ENCODE measurements at places on chromosomes 6 and 20. TPM values are rescaled to one million over a fixed set of nuclear protein-coding genes. Genes with fewer than 3 reads are reported as not detected.
A peak's percentile ranks its signal among the peaks of the same experiment; 100 is the strongest.

CCN5 gene
- 0.16 TPM for polyA plus RNA-seq

SLC4A11 gene
- polyA plus RNA-seq, result 0.52 TPM

ZNF391 gene
- polyA plus RNA-seq, result 3.8 TPM

ADGB gene
- not detected for polyA plus RNA-seq

ARMC2 gene
- polyA plus RNA-seq, result 4.4 TPM

PTK6 gene
- polyA plus RNA-seq, result 0.08 TPM

FRS3 gene
- polyA plus RNA-seq, result 8.2 TPM

- no peaks in the 10 kb centered on the region for H3K4me1 ChIP-seq
- no peaks in the 10 kb centered on the region for H3K36me3 ChIP-seq
- H3K27ac ChIP-seq, result no peak overlapping the region
- no peaks in the 10 kb centered on the region for H3K27me3 ChIP-seq
Observed at GRCh38 chr6:12275107-12275506, 15.1 kb upstream of the EDN1 start.

DNA sequence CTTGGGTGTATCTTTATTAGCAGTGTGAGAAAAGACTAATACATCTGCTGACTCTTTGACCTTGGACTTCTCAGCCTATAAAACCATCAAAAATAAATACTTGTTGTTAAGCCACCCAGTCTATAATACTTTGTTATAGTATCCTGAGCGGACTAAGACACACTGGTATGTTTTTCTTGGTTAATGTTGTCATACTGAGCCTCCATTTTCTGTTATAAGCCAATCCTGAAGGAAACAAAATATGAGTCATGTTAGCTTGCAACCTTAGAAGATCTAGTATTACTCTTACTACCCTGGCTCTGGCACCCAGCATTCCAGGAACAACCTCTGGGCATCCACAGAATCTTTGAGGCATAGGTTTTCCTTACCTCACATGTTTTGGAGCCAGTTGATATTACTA is 307.2 kb downstream of the FRK start:
- no peak for DNase-seq
- no peaks in the 10 kb centered on the region for H3K36me3 ChIP-seq
- no peaks in the 10 kb centered on the region for H3K27me3 ChIP-seq
- no peak overlapping the region for H3K27ac ChIP-seq
- no peaks in the 10 kb centered on the region for H3K4me1 ChIP-seq

GRCh38 chr6:64505312-64505711 is 869.7 kb downstream of the PHF3 start:
- H3K4me3 ChIP-seq, result no peak overlapping the region
- no peak for DNase-seq
- no peaks in the 10 kb centered on the region for H3K36me3 ChIP-seq
- no peaks in the 10 kb centered on the region for H3K27me3 ChIP-seq
- H3K27ac ChIP-seq, result no peak overlapping the region
- no peaks in the 10 kb centered on the region for H3K4me1 ChIP-seq

DNA sequence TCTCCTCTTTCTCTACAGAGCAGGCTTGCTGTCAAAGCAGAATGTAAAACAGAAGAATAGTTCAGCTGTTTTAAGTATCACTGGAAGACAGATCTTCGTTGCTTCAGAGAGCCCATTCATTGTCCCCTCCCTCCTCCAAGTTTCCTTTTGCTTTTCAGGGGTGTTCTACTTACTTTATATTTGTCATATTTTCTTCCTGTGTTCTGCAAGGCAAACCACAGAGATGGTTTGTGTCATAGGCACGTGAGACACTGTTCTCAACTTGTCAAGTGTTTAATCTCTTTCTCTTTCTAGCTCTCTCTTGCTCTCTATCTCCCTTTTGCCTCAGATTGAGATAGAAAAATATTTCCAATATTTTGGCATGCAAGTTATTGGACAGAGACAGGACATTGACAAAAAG is 228.9 kb upstream of the DEFB112 start:
- no peaks in the 10 kb centered on the region for H3K36me3 ChIP-seq
- no peaks in the 10 kb centered on the region for H3K27me3 ChIP-seq
- no peak overlapping the region for H3K27ac ChIP-seq
- no peak for DNase-seq
- H3K4me1 ChIP-seq, result no peaks in the 10 kb centered on the region

GRCh38 chr6:168101590-168102314 is 22.7 kb upstream of the FRMD1 start:
- H3K27ac ChIP-seq, result no peak overlapping the region
- H3K4me1 ChIP-seq, result peaks cover 14% of the 10 kb centered on the region
- no peaks in the 10 kb centered on the region for H3K36me3 ChIP-seq
- no peak for DNase-seq
- H3K27me3 ChIP-seq, result peaks cover 63% of the 10 kb centered on the region
- no peak overlapping the region for H3K4me3 ChIP-seq

DNA sequence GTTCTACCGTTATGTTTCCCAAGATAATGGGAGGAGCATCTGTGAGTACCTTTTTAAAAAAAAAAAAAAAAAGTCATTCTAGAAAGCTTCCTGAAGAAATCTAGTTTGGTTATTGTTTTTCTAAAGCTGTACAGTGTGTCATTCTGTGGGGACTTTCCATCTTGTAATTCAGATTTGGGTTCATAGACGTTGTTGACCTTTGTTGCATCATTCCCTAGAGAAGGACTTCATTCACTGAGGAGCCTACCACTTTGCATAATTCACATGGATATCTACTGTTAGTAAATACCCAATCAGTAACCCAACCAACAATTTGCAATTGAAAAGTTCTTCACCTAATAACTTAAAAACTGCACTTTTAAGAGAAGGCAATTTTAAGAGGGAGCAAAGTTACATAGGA is 60.1 kb downstream of the RPP40 start:
- peaks cover 16% of the 10 kb centered on the region for H3K4me1 ChIP-seq
- H3K27ac ChIP-seq, result no peak overlapping the region
- peaks cover 32% of the 10 kb centered on the region for H3K36me3 ChIP-seq
- no peaks in the 10 kb centered on the region for H3K27me3 ChIP-seq

- no peak for DNase-seq
- H3K27ac ChIP-seq, result no peak overlapping the region
- H3K36me3 ChIP-seq, result no peaks in the 10 kb centered on the region
- H3K4me3 ChIP-seq, result no peak overlapping the region
Observed at GRCh38 chr6:40196135-40196518, 261.9 kb upstream of the MOCS1 start.

DNA sequence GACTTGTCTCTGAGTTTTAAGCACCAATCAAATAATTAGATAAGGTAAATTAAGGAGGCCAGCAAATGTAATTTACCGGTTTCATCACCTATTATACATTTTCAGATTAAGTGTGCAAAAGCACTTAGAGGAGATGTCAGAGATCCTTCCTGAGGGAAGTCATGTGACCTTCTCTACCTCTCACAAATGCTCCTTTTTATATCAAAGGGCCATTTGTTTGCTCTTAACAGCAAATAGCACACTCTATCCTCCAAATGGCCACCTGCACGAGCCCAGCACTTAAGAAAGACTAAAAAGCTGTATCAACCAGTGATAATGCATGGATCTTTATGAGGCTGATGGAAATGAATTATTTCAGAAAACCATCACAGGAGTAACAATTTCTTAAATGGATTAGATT is 149.4 kb downstream of the ELOVL4 start:
- no peaks in the 10 kb centered on the region for H3K36me3 ChIP-seq
- H3K27ac ChIP-seq, result no peak overlapping the region
- no peaks in the 10 kb centered on the region for H3K4me1 ChIP-seq
- H3K27me3 ChIP-seq, result no peaks in the 10 kb centered on the region
- DNase-seq, result no peak
- no peak overlapping the region for H3K4me3 ChIP-seq

- peak overlapping the region; percentile 90 for H3K4me3 ChIP-seq
- H3K27ac ChIP-seq, result peak overlapping the region; percentile 99
- peaks cover 4% of the 10 kb centered on the region for H3K4me1 ChIP-seq
- H3K27me3 ChIP-seq, result no peaks in the 10 kb centered on the region
- H3K36me3 ChIP-seq, result no peaks in the 10 kb centered on the region
Observed at GRCh38 chr6:157020881-157021343, 243.7 kb downstream of the ARID1B start.

DNA sequence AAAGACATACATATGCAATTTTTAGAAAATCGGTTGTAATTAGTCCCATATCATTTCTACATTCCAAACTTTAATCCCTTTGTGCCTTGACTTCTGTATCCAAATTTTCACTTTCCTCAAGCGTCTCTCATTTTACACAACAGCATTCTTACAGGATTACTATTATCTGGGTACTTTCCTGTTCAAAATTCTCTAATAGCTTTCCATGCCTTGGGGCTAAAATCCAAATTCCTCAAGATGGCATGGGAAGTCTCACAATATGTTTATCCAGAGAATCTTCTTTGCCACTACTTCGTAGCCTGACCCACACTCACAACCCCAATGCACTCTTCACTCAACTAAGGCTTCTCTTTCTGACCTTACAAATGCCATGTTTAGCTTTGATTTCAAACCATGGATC is 125.0 kb downstream of the TBX18 start:
- H3K4me3 ChIP-seq, result no peak overlapping the region
- no peak overlapping the region for H3K27ac ChIP-seq
- no peaks in the 10 kb centered on the region for H3K36me3 ChIP-seq
- no peak for DNase-seq

- H3K27me3 ChIP-seq, result no peaks in the 10 kb centered on the region
- no peak overlapping the region for H3K4me3 ChIP-seq
- no peak for DNase-seq
- no peaks in the 10 kb centered on the region for H3K36me3 ChIP-seq
- H3K4me1 ChIP-seq, result peaks cover 11% of the 10 kb centered on the region
Observed at GRCh38 chr6:26295691-26296555, 69.1 kb upstream of the BTN3A2 start.

DNA sequence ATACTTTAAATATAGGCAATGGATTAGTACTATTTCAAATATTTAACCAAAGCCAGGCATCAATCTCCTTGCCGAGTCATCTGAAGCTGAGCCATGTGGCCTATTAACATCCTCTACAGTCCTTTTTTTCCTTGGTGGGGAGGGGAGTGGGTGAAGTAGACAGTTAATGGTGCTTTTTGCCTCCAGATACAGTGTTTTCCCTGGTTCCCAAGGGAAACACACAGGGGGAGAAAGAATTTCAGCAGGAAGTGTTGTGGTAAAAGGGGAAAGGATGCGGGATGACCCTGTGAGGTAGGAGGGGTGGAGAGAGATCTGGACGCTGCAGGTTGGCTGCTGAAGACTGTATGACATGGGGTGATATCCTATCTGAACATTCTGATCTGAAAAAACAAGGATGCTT is 9.6 kb downstream of the CLDN20 start:
- DNase-seq, result peak; percentile 49
- H3K27me3 ChIP-seq, result no peaks in the 10 kb centered on the region
- H3K4me1 ChIP-seq, result no peaks in the 10 kb centered on the region
- H3K27ac ChIP-seq, result no peak overlapping the region
- no peak overlapping the region for H3K4me3 ChIP-seq
- H3K36me3 ChIP-seq, result peaks cover 4% of the 10 kb centered on the region

- no peaks in the 10 kb centered on the region for H3K4me1 ChIP-seq
- no peak overlapping the region for H3K27ac ChIP-seq
- no peaks in the 10 kb centered on the region for H3K36me3 ChIP-seq
- peaks cover 4% of the 10 kb centered on the region for H3K27me3 ChIP-seq
- no peak overlapping the region for H3K4me3 ChIP-seq
Observed at GRCh38 chr20:21564127-21564773, 50.4 kb upstream of the NKX2-2 start.

- no peak overlapping the region for H3K27ac ChIP-seq
- no peak overlapping the region for H3K4me3 ChIP-seq
- H3K36me3 ChIP-seq, result no peaks in the 10 kb centered on the region
- DNase-seq, result peak; percentile 65
- H3K4me1 ChIP-seq, result peaks cover 20% of the 10 kb centered on the region
- H3K27me3 ChIP-seq, result no peaks in the 10 kb centered on the region
Observed at GRCh38 chr6:113591896-113592827, 265.0 kb upstream of the MARCKS start.

- no peak for DNase-seq
- H3K27me3 ChIP-seq, result no peaks in the 10 kb centered on the region
- no peak overlapping the region for H3K4me3 ChIP-seq
- H3K36me3 ChIP-seq, result no peaks in the 10 kb centered on the region
- no peak overlapping the region for H3K27ac ChIP-seq
Observed at GRCh38 chr6:121612927-121613326, 177.5 kb downstream of the GJA1 start.

DNA sequence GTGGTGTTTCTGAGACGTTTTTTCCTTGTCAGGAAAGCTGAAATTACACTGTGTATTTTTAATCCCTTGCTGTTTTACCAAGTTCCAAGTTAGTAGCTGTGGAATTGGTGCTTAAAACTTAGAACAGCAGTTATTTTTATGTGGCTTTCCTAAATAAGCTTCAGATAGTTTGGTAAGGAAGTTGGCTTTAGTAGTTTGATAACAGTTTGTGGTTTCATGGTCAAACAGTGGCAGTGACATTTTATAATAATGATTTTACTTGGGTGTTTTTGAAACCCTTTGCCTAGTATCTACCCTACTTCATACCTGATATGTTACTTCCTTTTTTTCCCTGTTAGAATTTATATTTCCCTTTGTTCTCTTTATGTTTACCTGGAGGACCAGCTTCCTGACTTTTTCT is 164.9 kb downstream of the JARID2 start:
- no peak for DNase-seq
- peaks cover 6% of the 10 kb centered on the region for H3K4me1 ChIP-seq

GRCh38 chr6:157410045-157410444 is 29.1 kb downstream of the ZDHHC14 start:
- peaks cover 6% of the 10 kb centered on the region for H3K4me1 ChIP-seq
- H3K36me3 ChIP-seq, result no peaks in the 10 kb centered on the region
- H3K27ac ChIP-seq, result no peak overlapping the region
- no peak overlapping the region for H3K4me3 ChIP-seq
- peak; percentile 79 for DNase-seq

GRCh38 chr6:159981403-159982245 is 12.7 kb downstream of the IGF2R start:
- H3K4me3 ChIP-seq, result no peak overlapping the region
- H3K36me3 ChIP-seq, result peaks cover 2% of the 10 kb centered on the region
- H3K27ac ChIP-seq, result peak overlapping the region; percentile 89
- peaks cover 2% of the 10 kb centered on the region for H3K27me3 ChIP-seq

DNA sequence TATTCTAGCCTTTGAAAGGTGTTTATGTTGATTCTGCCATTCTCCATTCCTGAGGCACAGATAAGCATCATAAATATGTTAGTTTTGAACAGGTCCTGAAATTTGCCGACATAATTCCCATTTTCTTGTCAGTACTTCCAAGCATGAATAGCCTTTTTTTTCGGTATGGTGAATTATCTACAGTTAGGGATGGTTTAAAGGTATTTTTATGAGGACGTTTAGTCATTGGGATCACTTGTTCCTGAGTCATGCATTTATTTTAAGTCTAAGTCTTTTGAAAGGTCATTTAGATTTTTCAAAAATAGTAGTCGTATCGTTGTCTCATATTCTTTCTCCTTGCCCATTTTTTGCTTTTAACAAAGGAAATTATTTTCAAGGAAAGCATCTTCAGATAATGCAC is 98.7 kb downstream of the PHACTR3 start:
- H3K27ac ChIP-seq, result no peak overlapping the region
- H3K27me3 ChIP-seq, result peaks cover 2% of the 10 kb centered on the region
- no peak for DNase-seq
- H3K36me3 ChIP-seq, result no peaks in the 10 kb centered on the region
- no peaks in the 10 kb centered on the region for H3K4me1 ChIP-seq

- peaks cover 2% of the 10 kb centered on the region for H3K27me3 ChIP-seq
- peaks cover 24% of the 10 kb centered on the region for H3K4me1 ChIP-seq
- H3K27ac ChIP-seq, result peak overlapping the region; percentile 13
- H3K36me3 ChIP-seq, result peaks cover 35% of the 10 kb centered on the region
- peak; percentile 24 for DNase-seq
- H3K4me3 ChIP-seq, result peak overlapping the region; percentile 65
Observed at GRCh38 chr20:63968136-63968927, 1.4 kb downstream of the ZNF512B start.

GRCh38 chr6:43901733-43902230 is 131.8 kb downstream of the VEGFA start:
- no peak overlapping the region for H3K27ac ChIP-seq
- no peaks in the 10 kb centered on the region for H3K36me3 ChIP-seq
- no peak overlapping the region for H3K4me3 ChIP-seq
